Glomerular endothelial cell (primary cell): ENCODE measurements at places on chromosomes 1 and 21. TPM values are rescaled to one million over a fixed set of nuclear protein-coding genes. Genes with fewer than 3 reads are reported as not detected.

DNA sequence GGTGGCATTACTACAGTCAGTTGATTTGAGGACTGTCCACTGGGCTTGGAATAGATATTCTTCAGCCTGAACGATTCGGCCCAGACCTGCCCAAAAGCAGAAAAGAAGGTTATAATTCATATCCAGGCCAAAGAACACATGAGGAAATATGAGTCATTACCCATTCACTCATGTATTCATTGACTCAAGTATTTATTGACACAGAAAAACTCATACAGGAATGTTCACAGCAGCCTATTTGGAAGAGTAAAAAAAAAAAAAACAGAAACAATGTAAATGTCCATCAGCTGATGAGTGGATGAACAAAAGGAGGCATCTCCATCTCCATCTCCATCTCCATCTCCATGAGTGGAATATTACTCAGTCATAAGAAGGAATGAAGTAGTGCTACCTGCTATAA, 15.9 kb downstream of the ZMYND12 start:
- peak; percentile 51 for DNase-seq

DNA sequence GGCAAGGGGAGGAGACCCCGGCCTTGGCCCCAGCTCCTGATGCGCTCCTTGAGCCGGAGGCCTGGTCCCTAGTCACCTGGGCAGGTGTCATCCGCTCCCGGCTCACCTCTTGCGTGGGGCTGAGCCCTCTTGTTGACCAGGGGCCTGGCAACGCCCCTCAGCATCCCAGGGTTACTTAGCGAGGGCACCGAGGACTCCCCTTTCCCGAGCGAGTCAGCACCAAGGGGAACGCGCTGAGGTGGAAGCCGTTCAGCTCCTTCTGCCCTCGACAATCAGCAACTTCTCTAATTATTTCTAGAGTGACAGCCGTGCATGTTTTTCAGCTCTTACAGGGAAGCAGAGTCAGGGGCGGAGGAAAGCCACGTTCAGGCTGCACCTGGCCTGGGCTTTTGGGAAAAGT, 522 bp downstream of the SLC45A1 start:
- no peak for DNase-seq

GRCh38 chr1:12811409-12811784, 19.8 kb downstream of the PRAMEF11 start:
- no peak for DNase-seq

DNA sequence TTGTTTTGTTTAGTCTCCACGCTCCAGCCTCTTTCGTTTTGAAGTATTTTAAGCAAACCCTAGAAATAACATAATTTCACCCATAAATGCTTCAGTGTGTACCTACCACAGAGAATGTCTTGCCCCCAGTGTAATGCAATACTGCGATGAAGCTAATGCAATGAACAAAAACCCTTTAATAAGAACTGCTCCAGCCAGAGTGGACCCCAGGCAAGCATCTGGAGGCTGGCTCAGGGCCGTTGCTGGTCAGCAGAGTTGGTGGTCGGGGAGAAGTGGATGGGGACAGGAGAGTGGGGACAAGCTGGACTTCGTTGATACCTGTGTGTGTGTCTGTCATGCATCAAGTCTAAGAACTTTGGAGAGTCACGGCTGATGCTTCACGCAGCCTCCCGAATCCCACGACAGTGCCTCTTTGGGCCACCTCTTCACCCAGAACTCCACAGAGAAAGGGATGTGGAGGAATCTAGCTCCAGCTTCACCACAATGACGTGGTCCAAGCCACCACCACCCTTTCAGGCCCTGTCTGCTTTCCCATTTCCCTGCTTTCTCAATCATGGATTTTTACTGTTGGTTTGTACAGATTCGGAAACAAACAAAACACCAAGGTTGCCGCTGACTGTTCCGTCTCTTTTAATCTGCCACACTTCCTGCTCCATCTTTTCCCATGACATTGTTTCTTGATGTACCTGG, 108.6 kb upstream of the ERRFI1 start:
- DNase-seq = no peak

DNA sequence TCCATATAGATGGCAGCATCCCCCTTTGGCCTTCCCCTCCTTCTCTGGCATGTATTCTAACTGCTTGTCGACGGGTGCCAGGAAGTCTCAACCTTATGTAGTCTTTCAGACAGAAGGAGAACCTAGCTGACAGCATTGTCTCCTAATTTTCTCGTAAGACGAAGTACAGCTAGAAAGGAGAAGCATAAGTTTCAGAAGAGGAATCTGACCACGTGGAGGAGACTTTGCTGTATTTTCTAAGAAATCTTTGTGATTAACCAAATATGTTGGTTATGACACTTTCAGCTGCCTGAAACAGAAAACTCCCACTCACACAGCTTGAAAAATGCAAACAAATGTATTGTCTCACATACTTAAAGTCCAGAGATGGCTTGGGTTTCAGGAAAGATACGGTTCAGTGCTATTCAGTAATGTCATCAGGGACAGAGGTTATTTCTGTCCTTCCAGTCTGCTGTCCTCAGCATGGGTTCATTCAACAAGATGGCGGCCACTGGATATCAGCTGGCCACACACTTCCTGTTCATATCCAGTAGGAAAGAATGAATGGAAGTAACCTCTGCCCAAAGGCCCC, 109.5 kb upstream of the ZNF648 start:
- DNase-seq = no peak

DNA sequence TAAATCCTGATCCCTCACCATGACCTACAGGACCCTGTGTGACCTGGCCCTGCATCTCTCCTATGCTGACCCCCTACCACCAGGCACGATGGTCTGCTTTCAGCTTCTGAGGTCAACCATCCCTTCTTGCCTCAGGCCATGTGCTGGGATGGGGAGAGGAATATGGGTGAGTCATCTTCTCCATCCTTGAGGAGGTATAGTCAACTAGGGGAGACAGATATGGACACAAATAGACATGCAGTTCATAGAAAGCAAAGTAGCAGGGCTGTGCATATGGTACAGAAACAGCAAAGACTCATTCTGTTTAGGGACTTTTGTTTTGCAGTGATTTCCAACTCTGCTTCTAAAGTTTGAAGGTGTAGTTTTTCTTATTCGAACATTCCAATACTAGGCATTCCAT, 250.8 kb upstream of the FGGY start:
- DNase-seq = no peak

GRCh38 chr21:24076179-24076578, 1531.1 kb downstream of the MRPL39 start:
- DNase-seq = no peak

DNA sequence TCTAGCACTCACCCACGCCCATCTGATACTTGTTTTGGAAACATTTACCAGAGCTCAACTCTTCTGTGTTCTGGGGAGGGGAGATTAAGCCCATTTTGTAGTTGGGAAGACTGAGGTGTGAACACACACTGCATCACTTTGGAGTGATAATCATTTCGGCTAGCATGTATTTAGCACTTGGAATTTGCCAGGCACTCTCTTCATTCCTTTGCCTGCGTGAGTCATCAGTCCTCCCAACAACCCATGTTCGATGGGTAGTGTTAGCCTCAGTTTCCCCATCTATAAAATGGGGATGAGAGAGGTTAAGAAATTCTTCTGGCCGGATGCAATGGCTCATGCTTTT, 182.8 kb upstream of the TMEM51 start:
- DNase-seq = no peak

DNA sequence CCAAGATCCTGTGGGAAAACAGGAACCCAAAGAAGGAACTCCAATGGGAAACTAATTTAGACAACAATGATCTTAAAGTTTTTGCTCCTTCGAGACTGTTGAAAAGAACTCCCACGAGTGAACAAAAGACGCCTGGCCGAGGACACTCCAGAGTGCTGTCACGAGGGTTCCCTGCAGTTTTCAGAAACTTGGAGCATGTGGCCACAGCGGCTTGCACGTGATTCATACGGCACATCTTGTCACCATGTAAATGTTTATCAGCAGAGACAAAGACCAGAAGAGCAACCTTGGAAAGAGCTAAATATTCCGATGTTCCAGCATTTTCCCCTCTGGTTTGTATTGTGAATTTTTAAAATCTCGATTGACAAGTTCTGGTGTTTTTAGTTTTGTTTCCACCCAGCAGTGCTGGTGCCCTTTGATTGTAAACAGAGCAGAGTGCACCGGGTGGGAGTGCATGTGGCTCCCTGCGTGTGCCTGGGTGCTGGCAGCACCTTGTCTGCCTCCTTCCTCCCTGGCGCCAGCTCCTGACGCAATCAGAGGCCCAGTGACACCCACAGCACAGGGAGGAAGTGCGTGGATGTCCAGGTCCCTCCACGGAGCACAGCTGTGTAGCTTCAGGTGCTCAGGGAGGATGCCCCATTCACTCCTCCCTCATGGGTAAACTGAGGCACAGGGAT, 23.0 kb downstream of the LRRC3 start:
- no peak for DNase-seq

- no peak for DNase-seq
Measured at GRCh38 chr1:162398999-162399580, 12.8 kb downstream of the SH2D1B start.

- DNase-seq = peak; percentile 22
Measured at GRCh38 chr1:181251001-181251712, 162.7 kb downstream of the IER5 start.

DNA sequence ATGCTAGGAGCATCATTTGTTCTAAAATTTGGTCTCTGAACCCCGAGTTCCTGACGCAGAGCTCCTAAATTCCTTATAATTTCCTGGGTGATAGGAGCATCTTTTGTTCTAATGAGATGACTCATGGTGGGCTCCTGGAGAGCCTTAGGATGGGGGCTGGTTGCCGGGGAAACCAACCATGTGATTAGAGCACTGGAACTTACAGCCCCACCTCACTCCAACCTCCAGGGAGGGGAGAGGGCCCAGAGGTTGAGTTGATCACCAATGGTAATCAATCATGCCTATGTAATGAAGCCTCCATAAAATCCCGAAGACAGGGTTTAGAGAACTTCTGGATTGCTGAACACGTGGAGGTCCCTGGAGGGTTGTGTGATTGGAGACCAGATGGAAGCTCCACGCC, 7.7 kb downstream of the SHISAL2A start:
- DNase-seq = no peak

GRCh38 chr1:17540255-17541001, 930 bp downstream of the ARHGEF10L start:
- no peak for DNase-seq

- no peak for DNase-seq
Measured at GRCh38 chr1:222247811-222248310, 300.0 kb downstream of the HHIPL2 start.

GRCh38 chr1:173224949-173225348, 17.8 kb upstream of the TNFSF4 start:
- no peak for DNase-seq

- DNase-seq = no peak
Measured at GRCh38 chr1:98452162-98452561, 209.4 kb upstream of the SNX7 start.

DNA sequence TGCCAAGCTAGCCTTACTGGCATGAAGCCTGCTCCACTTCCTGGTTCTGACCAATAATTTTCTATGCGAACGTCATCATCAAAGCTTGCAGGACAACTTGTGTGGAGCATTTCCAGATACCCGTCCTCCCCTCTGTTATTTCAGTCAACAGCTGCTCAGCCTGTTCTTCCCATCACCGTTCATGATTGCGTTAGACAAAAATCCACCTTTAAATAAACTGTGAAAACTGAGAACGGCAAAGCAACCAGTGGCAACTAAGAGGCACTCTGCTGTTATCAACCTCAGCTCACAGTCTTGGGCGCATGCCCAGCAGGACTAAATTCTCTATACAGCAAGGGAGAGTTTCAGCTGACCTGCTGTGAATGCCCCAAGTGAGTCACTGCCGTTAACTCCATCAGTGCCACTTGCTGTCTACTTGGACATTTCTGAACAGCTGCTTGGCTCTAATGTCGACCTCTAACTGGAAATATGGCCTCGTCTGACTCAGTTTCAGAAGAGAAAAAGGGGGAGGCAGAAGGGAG, 207.4 kb upstream of the RUNX1 start:
- DNase-seq = peak; percentile 85

DNA sequence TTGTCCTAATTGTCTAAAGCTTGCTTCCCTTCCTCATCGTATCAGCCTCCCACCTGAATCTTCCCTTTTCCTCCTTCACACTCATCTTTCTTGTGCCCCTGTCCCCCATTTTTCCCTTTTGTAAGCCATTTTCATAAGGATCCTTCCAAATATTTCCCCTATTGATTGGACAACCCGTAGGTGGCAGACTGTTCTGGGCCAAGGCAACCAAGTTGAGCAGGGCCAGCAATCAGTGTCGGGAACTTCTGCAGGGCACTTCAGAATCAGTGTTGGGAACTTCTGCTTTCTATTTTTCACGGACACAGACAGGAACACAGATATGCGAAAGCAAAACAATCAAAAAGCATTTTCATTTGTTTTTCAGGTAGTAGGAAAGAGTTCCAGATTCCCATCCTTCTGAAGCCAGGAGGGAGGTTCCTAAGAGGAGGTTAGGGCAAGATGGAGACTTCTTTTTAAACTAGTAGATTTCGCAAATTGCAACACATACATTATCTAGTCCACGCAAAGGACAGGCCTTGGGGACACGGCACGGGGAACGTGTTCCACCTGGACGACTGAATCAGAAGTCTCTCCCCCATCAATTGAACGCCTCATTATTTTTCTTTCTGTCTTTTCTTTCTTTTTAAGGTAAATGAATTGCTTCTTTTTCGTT, 691 bp upstream of the MPZL1 start:
- no peak for DNase-seq

DNA sequence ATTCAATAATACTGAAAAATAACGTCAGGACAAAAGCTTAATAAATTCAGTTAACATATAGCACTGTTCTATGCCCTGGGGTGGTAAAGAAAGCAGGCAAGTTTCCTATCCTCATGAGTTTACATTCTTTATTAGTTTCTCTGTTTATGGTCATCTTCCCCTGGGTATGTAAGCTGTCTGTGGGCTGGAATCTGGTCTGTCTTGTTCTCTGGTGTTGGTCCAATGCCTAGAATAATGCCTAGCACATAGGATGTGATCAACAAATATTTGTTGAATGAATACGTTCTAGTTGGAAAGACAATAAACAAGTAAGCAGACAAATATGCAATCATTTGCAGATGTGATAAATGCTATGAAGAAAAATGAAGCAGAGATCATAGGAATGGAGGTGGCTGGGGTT, 7.2 kb upstream of the IGSF3 start:
- no peak for DNase-seq

- no peak for DNase-seq
Measured at GRCh38 chr1:225004396-225004795, 74.9 kb downstream of the DNAH14 start.

CCDC24 gene
- 0.97 and 5.7 TPM in 2 replicates for total RNA-seq

RGS5 gene
- total RNA-seq = 5.9 and 21.8 TPM in 2 replicates

AHDC1 gene
- 26.3 and 44.1 TPM in 2 replicates for total RNA-seq

BTBD19 gene
- total RNA-seq = 8.8 and 17.9 TPM in 2 replicates

TPTE gene
- not detected in 2 replicates for total RNA-seq

KCNA10 gene
- total RNA-seq = not detected in 2 replicates

LRRIQ3 gene
- total RNA-seq = 0.10 TPM in 1 of 2 replicates, not detected in the other

CFAP410 gene
- total RNA-seq = 14.8 and 19.3 TPM in 2 replicates

FCRLB gene
- total RNA-seq = 3.0 and 4.9 TPM in 2 replicates

C4BPA gene
- total RNA-seq = not detected in 2 replicates

TFAP2E gene
- 0.24 TPM in 1 of 2 replicates, not detected in the other for total RNA-seq

PPFIA4 gene
- total RNA-seq = 0.29 and 6.8 TPM in 2 replicates
